ENCODE measurements at places on chromosomes 16 and 17. TPM values are rescaled to one million over a fixed set of nuclear protein-coding genes. Genes with fewer than 3 reads are reported as not detected.
A peak's percentile ranks its signal among the peaks of the same experiment; 100 is the strongest.

Gene ASGR1
- total RNA-seq = 0.72 TPM

Gene VWA3A
- total RNA-seq = under 0.01 TPM

Gene SPNS3
- total RNA-seq = 0.75 TPM

Gene KCNJ18
- total RNA-seq = not detected

Gene KCNAB3
- total RNA-seq = 1.2 TPM

Gene CEP112
- 4.7 TPM for total RNA-seq

Gene FTSJ3
- 71.7 TPM for total RNA-seq

Gene IL17C
- not detected for total RNA-seq

Gene KRT14
- not detected for total RNA-seq

Gene TLCD2
- 1.6 TPM for total RNA-seq

Gene CIITA
- not detected for total RNA-seq

- no peak for DNase-seq
These were observed 161.0 kb downstream of the FTO start for GRCh38 chr16:53864819-53865493.

- DNase-seq = peak; percentile 72
These were observed 44.6 kb downstream of the SMIM36 start for GRCh38 chr17:55466671-55467070.

- DNase-seq = no peak
These were observed 5.0 kb upstream of the PPP1R1B start for GRCh38 chr17:39621523-39622379.

GRCh38 chr16:56281249-56281805 lies 90.0 kb downstream of the GNAO1 start:
- DNase-seq = no peak

GRCh38 chr16:85424260-85425073 lies 188.7 kb upstream of the GSE1 start:
- no peak for DNase-seq

- no peak for DNase-seq
These were observed 170.2 kb downstream of the RAB11FIP4 start for GRCh38 chr17:31561469-31562375.

DNA sequence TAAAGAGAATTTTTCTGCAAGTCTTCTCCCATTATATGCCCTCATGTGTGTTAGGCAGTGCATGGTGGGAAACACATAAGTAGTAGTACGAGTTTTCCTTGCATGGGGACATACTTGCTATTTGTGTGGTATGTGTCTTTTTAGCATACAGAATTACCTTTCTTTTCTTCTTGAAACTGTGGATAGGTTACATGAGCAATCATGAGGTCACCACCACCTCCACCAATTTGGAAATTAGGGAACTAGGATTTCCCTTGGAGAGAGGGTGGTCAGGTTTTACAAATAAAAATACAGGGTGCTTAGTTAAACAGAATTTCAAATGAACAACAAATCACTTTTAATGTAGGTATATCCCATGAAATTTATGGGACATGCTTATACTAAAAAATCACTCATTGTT lies 16.3 kb upstream of the AMZ2 start:
- no peak for DNase-seq

DNA sequence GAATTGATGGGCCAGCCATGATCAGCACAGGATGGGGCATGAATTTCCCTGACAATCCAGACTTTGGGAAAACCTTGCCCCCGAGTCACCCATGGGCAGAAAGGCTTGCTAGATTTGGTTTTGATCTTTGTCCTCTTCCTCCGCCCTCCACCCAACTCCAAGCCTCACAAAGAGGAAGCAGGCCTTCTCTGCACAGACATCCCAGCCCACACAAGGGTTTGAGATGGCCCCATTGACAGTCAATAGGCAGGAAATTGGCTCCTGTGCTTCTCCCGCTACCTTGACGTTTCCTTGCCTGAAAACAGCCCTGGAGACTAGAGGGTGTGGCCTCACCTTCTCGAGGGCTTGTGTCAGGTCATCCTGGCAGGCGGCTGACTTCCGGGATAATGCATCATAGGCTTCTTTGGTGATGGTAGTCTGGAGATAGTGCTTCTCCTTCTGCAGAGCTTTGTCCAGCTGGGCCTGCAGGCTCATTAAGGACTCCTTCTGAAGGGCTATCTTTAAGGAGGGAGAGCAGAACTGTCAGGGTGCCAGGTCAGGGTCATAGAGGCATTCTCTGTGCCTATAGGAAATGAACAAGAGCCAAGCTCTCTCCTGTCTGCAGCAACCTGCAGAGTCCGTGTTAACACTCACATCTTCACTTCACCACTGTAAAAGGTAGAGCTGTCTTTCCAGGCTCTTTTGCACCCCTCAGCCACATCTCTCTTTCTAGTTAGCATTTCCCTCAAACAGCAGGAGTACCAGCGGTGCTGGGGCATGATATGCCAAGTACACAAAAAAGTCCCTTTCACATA lies 32.2 kb downstream of the DHX38 start:
- DNase-seq = no peak

GRCh38 chr16:17939723-17940122 lies 396.8 kb downstream of the NPIPA8 start:
- no peak for DNase-seq

GRCh38 chr17:1999557-2000251 lies 25.4 kb downstream of the RTN4RL1 start:
- no peak for DNase-seq

- peak; percentile 57 for DNase-seq
These were observed 176.3 kb downstream of the RPTOR start for GRCh38 chr17:80720610-80721577.

DNA sequence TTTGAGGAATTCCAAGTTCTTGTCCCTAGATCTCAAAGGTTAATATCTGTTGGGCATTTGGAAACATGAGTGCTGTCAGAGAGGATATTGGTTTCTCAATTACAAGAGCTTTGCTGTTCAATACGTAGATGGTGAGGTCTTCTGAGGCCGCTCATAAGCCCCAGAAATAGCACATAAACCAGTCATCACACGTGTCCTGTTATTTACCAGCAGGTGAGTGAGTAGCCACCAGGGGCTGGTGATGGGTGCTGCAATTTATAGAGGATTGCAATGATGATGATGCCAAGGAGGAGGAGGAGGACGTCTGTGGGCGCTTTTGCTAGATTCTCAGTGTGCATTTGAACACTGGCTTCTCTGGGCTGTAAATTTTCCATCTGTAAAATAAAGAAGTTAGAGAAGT lies 89.0 kb downstream of the SALL1 start:
- no peak for DNase-seq

DNA sequence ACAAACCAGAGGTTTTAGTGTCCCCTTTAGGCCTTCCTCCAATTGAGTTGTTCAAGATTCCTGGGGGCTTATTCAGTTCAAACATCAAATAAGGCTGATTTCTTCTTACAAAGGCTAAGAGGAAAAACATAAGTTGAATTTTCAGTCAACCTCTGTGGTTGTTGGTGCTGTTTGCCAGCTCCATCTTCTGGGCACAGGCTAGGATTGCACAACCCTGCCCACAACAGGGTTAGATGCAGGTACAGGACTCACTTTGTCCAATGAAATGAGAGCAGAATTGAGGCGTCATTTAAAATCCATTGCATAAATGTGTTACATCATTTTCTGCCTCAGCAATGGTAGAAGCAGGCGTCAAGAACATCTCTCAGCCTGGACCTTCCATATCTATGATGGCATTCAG lies 173.3 kb downstream of the PMP22 start:
- DNase-seq = no peak

DNA sequence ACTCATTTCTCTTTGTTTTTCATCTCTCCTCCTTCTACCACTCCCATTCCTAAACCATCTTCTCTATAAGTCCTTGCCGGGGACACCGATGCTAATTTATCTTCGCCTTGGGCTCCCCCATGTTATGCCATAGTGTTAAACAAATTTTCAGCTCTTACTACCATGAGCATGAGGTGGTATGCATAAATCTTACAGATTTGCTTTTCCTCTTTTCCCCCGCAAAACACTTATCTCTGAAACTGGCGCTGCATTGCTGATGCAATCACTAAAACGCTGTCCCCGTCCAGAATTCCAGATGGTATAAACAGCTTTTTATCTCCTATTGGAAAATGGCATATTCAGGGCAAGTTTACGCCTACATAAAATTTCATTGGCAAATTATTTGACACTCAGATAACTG lies 673.6 kb upstream of the CDH8 start:
- no peak for DNase-seq

DNA sequence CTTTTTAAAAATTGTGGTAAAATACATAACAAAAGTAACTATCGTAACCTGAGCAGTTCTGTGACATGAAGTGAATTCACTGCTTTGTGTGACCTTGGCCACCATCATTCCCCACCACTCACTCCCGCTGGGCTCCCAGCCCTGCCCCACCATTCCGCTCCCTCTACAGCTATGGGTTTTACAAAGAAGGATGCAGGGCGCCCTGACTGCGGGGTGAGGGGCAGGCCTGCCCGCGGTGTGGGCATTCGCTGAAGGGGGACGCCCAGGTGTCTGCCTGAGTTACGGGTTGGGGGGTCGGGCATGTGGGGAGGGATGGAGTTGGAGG lies at the start of gene CEMP1:
CEMP1 (minus strand) TSS at position 38 of the 325 bp plus-strand sequence. CDS start 335 bp downstream, outside the sequence.
- no peak for DNase-seq

DNA sequence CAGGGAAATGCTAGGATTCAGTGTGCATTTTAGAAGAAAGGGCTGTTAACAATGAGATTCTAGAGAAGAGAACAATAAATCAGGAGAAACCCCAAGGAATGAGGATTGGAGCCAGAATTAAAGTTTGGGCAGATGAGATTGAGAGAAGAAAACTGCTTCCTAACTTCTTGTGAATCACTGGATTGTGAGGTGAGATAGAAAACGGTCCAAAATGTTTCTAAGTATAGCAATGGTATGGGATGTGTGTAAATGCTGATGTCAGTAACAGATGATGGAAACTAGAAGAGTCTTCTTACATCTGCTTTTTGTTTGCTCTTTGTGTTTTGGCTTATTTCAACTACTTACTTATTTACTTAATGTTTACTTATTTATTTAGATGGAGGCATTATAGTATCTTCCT lies 123.0 kb downstream of the KCNJ2 start:
- DNase-seq = no peak

GRCh38 chr17:1591474-1592090 lies 29.0 kb upstream of the PITPNA start:
- DNase-seq = no peak

GRCh38 chr17:45639297-45639849 lies 144.7 kb upstream of the CRHR1 start:
- no peak for DNase-seq

GRCh38 chr17:30376621-30377452 lies 1.9 kb upstream of the CPD start:
- DNase-seq = no peak

- DNase-seq = no peak
These were observed 1.3 kb upstream of the HOXB4 start for GRCh38 chr17:48579471-48579759.

DNA sequence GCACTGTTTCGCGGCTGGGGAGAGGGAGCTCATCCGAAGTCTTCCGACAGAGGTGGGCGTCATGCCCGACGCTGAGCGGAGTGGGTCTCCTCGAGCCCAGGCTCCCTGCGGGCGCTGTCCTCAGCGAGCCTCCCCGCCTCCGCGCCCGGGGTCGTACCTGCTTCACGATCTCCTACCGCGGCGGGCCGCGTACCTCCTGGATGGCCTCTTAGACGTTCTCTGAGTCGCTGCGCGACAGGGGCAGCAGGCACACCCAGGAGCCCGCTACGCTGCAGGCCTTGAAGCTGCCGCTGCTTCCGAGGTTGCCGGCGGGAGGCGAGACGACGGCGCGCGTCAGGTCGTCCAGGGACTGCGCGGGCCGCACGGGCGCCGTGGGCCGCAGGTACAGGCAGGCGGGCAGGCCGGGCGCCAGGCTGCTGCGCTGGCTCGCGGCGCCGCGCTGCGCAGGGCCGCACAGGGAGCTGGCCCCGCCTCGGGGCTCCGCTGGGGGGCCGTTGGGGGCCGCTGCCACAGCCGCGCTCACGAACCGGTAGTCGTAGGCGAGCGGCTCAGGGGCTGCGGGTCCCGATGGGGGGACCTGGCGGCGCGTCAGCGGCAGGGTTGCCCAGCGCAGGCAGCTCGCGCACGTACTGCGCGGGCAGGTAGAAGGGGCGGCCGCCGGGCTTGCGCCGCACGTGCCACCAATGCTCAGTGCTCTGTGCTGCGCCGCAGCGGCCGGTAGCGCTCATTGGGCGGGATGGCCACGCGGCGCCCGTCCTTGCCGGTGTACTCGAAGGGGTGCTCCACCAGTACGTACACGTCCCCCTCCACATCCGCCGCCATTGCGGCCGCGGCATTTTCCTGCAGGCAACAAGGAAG lies 116.4 kb upstream of the SMURF2 start:
- DNase-seq = no peak

DNA sequence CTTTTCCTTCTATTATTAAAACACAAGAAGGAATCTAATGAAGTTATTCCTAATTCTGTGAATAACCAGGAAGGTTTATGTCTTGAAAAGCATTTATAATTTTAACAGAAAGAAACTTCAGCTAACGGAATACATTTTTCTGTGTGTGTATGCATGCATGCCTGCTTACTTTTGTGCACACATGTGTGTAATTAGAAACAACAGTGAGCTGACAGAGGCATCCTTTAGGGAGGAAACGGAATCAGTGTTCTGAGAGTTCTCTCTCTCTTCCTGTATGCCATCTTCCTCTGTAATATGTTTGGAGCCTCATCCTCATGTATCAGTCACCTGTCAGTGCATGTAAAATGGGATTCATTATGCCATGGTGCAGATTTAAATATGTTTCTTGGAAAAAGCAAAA lies 107.0 kb downstream of the MAP2K4 start:
- no peak for DNase-seq

- no peak for DNase-seq
These were observed 97.1 kb downstream of the TMEM100 start for GRCh38 chr17:55625521-55625920.

Measured in epithelial cell of proximal tubule (primary cell).